ENCODE measurements at places on chromosomes 1 and 21.
A peak's percentile ranks its signal among the peaks of the same experiment; 100 is the strongest.

DNA sequence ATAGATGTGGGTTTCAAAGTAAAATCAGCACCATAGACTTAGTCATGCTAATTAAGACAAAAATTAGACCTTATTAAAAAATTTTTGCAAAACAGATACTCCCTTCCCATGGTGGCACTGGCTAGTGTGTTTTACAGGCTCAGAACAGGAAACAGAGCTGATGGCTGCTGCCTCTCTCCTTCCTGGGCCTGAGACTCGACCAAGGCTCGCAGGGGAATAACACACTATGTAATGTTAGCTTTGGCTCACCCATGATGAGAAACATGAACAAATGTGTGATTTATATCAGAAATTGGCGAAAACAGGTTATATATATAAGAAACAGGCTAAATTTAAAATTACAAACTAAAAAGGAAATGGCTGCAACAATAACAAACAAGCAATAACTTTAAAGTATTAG, 50.7 kb downstream of the ERG start:
- DNase-seq, result no peak

GRCh38 chr1:27360159-27361043, 6.4 kb downstream of the MAP3K6 start:
- DNase-seq, result no peak

DNA sequence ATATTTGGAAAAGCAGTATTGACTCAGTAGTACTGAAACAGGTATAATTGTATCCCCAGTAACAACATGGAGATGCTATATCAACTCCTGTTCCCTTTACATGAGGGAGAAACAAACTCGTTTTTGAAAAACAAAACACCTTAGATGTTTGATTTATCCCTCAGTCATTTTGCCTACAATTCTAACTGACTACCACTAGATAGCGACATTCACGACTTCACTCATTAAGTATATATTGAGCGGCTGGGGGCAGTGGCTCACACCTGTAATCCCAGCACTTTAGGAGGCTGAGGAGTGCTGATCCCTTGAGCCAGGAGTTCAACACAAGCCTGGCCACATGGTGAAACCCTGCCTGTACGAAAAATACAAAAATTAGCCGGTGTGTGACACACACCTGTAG, 83.3 kb downstream of the CYYR1 start:
- no peak for DNase-seq

DNA sequence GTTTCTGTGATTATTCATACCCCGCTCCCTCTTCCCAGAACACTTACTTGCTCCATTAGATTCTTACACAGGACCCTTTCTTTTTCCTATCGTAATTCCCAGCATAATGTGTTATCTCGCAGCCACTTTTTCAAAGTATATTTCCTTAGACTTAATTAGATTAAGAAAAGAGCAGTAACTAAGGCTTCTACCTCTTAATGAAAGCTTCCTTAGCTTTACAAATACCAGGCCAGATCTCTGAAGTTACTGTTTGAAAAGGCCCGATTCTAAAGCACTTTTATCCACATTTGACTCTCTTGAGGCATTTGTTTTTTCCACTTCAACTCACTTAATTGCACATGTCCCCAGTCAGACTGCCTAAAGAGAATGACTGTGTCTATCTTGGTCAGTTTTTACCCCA, 1264.3 kb upstream of the ADGRL2 start:
- no peak for DNase-seq

- no peak for DNase-seq
These were observed 29.3 kb upstream of the TRIM33 start for GRCh38 chr1:114540272-114540671.

DNA sequence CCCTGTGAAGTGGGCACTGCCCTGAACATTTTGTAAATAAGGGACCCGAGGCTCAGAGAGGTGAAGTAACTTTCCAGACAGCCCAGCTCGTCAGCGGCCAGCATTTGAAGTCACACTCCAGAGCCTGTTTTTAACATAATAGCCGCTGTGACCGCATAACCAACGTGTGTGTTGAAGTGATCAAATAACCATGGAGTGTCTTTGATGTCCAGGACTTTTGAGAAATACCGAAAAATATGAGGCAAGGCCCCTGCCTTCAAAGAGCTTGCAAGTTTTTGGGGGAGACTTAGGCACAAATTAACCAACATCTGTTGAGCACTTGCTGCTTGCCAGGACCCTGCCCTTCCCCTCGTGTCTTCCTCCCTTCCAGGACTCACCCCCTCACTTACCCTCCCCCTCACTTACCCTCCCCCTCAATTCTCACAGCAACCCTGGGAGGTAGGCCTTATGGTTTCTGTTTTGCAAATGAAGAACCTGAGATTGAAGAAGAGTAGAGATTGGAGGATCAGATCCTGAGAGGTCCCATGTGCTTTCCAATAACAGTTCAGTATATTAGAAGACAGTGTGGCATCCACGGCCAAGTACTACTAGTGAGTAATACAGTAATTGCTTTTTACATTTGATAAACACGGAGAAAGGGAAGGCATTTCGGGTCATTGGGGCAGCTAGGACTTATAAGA, 1.3 kb upstream of the SLC16A1 start:
- peak; percentile 37 for DNase-seq

DNA sequence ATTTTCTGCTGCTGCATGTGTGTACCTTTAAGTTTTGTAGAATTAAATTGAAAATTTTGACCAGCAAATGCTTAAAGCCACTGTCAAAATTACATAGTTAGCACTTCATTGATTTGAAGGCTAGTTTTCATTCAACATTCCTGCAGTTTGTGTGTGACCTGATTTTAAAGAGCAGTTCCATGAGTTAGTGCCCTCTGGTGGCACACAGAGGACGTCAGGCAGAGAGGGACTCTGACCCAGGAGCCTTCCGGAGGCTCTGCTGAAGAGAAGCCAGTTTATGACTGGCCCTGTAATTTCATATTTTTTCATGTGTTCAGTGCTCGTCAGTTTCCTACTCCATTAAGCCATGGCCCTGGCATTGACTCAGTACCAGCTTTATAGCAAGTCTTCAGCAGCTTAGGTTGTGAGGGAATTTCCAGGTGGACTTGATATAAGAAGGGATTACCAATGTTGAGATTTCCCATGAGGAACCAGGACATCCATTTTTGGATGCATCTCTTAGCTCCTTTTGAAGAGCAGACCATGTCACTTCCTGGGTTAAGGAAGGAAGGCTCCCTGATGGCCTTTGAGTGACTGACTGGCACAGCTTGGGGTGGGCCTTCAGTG, 104.7 kb downstream of the CAMTA1 start:
- DNase-seq, result no peak

DNA sequence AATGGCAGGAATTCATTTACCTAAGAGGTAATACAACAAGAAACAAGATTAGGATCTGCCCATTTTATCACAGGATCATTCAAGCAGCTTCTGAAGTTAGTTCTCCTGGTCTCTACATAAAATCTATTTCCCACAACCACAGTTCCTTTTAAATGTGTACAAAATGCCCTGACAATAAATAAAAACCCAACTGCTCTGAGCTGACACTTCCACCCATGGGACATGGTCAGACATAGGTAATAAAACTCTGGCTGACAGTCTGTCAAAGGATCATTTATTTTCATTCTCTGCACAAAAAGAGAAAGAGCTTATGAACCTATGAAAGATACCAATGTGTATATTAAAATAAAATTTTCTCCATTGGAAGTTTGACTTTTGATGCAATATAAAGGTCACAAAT, 145.4 kb upstream of the PALMD start:
- no peak for DNase-seq

DNA sequence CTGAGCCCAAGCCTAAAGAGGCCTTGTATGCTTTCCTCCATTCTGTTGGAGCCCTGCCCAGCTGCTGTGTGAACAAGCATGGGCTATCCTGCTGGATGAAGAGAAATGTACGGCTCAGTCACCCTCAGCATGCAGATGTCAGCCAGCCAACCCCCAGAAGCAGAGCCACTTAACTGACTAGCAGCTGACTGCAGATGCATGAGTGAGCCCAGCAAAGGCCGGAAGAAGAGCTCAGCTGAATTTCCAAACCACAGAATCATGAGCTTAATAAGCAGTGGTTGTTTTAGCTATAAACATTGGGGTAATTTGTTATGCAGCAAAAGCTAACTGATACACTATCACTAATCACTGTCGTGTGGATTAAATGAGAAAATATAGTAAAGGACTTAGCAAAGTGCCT, 39.0 kb downstream of the FOXO6 start:
- DNase-seq, result no peak

DNA sequence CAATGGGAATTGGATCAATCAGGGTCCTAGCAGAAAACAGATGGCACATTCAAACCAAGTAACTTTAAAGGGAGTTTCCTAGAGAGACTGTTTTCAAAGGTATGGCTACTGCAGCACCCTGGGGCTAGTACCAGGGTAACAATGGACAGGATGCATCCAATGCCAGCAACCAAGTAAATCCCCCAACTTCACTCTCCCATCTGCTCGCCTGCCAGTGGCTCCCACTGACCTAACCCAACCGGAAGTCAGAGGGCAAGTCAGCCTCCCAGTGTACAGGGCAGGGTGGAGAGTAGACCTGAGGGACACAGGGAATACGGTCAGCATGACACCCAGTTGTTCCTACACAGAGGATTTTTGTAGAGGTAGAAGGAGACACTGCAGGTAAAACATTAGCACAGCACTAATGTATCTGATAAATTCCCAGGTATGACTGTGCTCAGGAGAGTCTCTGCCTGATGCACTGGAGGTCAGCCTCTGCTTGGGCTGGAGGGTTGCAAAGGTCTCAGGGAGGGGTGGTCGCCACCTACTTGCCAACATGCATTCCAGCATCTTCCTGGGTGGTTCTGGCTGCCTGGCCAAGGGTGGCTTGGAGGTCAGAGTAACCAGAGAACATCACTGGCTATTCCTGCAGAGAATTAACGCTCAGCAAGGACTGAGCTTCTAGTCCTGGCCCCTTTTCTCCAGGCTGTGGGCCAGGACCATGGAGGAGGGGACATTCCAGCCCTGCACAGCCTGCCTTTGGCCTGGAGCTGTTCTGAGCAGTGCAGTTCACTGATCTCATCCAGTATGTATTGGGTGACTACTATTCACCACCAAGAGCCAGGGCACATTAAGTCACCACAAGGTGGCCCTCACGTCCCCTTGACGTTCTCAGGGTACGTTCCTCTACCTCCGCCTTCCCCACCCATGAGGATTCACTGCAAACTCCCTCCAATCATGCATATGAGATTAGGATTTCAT, 5.1 kb upstream of the GJA4 start:
- DNase-seq, result peak; percentile 31

DNA sequence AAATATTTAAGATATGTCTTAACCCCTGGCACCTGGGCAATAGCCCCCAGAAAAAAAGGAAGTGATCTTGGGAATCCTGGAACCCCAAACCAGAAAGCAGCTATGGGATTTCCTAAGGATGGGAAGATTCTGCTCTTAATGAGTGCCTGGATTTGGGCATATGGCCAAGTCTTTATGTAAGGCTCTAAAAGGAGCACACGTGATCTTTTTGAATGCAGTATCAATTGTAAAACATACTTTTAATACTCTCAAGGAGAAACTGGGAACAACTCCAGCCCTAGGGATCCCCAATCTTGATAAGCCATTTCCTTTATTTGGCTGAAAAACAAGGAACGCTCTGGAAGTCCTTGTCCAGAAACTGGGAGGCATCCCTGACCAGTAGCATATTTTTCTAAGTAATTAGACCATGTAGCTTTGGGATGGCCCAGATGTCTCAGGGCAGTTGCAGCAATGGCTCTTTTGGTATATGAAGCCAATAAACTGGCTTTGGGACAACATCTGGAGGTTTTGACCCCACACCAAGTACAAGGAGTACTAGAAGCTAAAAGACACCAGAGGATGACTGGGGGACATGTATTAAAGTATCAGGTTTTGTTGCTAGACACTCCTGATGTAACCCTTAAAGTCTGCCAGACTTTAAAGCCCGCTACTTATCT, 80.9 kb upstream of the KIAA0040 start:
- DNase-seq, result no peak

DNA sequence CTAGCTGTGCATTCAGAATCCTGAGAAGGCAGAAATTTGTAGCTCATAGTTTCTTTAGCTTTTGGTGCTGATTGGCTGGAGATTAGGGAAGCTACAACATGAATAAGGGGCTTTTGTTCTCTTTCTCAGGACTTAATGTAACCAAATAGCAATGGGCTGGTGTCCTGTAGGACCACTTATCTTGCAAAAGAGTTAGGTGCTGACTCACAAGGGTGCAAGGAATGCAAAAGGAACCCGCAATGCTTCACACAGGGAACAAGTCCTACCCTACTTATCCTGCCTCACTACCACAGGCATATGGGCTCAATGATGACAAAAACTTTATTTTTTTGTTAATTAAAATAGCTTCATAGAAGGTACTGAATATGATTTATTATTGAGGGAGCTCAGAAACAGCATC, 541.5 kb downstream of the AMY1C start:
- DNase-seq, result no peak

- DNase-seq, result no peak
These were observed 36.1 kb downstream of the FGGY start for GRCh38 chr1:59332983-59333382.

DNA sequence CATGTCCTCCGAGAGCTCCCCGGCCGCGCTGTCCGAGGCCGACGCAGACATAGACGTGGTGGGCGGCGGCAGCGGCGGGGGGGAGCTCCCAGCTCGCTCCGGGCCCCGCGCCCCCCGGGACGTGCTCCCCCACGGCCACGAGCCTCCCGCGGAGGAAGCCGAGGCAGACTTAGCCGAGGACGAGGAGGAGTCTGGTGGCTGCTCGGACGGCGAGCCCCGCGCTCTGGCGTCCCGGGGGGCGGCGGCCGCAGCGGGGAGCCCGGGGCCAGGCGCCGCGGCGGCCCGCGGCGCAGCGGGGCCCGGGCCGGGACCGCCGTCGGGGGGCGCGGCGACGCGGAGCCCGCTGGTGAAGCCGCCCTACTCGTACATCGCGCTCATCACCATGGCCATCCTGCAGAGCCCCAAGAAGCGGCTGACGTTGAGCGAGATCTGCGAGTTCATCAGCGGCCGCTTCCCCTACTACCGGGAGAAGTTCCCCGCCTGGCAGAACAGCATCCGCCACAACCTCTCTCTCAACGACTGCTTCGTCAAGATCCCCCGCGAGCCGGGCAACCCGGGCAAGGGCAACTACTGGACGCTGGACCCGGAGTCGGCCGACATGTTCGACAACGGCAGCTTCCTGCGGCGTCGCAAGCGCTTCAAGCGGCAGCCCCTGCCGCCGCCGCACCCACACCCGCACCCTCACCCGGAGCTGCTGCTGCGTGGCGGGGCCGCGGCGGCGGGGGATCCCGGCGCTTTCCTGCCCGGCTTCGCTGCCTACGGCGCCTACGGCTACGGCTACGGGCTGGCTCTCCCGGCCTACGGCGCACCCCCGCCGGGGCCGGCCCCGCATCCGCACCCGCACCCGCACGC, 547 bp downstream of the FOXD2 start:
- DNase-seq, result no peak

GRCh38 chr1:25875154-25875855, at the start of gene PAQR7:
TSS of gene PAQR7 (minus strand) at chr1:25875708. CDS start at chr1:25863839, 11,869 bp downstream.
- peak; percentile 73 for DNase-seq

- DNase-seq, result no peak
These were observed 130.1 kb upstream of the MAP1LC3C start for GRCh38 chr1:242128951-242129502.

GRCh38 chr1:185734929-185735700, 924 bp downstream of the HMCN1 start:
- DNase-seq, result no peak
